GM04504 (cell line): ENCODE measurements at places on chromosomes 6 and 20.
A peak's percentile ranks its signal among the peaks of the same experiment; 100 is the strongest.

DNA sequence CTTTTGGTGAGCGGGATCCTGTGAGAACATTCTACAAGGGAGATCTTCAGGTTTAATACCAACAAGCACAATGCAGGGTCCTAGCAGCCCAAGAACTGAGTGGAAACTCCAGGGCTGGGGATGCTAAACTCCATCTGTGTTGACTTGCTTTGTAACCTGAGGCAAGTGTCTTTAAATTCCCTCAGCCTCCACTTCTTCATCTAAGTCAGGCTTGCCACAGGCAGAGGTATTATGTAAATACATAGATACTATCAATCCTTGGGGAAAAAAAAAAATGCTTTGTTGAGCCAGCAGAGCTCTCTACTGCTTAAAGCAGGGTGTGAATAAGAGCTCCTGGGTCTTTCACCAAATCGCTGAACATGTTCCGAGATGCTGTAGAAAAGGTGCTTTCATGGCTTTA is 114.2 kb upstream of the PHACTR1 start:
- no peak for DNase-seq

DNA sequence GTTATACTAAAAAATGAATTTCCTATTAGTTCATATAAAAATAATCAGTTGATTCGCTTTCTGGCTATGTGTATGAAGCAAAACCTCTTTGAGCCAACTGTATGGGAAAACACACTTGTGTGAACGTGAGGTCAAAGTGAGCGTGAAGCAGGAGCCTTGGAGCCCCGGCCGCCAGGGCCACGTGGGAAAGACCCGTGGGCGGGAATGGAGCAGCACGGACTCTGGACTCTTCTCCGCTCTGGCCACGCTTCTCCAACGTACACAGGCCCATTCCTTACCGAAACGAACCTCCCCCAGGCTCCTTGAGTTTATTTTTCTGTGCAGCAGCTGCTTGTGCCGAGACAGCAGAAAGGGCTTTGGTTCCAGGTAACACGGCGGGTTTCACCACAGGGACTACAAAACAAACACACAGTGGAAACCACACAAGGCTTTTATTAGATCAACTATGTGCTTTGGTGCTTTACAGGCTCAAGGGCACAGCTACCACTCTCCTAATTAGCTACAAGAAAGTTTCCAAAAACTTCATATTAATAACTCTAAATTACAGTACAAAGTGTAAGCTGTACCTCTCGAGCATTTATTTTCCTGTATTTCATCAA is 62.7 kb downstream of the TAF4 start:
- no peak for DNase-seq

GRCh38 chr6:16104624-16105433 is 24.1 kb upstream of the MYLIP start:
- no peak for DNase-seq

DNA sequence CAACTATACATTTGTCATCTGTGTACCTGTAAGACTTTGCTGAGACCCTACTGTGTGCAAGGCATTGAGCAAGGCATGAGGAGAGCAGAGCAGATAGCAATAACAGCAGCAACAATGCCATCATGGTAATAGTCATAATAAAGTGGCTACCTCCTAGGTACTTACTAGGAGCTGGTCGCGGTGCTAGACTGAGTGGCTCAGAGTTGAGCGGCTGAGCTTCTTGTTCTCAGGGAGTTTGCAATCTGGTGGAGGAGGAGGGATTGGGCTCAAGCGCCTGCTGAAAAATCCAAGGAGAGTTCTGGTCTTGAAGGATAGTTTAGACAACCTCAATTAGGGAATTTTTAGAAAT is 25.3 kb upstream of the CCDC167 start:
- DNase-seq, result no peak

GRCh38 chr20:25285856-25286798 is 38.2 kb downstream of the PYGB start:
- no peak for DNase-seq

- no peak for DNase-seq
Measured at GRCh38 chr6:159729598-159730331, 2.5 kb downstream of the WTAP start.

GRCh38 chr6:170040115-170040500 is 250.8 kb downstream of the DLL1 start:
- DNase-seq, result no peak

- DNase-seq, result peak; percentile 56
Measured at GRCh38 chr6:105898286-105898685, 187.8 kb upstream of the PRDM1 start.

DNA sequence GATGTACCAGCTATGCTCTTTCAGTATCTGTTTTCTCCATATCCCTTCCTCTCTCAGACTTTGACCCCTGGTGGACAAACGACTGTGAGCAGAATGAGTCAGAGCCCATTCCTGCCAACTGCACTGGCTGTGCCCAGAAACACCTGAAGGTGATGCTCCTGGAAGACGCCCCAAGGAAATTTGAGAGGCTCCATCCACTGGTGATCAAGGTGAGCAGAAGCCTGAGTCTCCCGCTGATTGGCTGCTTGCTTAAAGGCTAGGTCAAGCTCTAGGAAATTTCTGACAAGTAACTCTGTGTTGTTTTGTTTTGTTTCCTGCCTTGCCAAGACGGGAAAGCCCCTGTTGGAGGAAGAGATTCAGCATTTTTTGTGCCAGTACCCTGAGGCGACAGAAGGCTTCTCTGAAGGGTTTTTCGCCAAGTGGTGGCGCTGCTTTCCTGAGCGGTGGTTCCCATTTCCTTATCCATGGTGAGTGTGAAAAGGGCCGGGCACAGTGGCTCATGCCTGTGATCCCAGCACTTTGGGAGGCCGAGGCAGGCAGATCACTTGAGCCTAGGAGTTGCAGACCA is 28.6 kb downstream of the C6orf89 start:
- DNase-seq, result no peak

- no peak for DNase-seq
Measured at GRCh38 chr6:161482517-161482858, 208.6 kb upstream of the AGPAT4 start.

- DNase-seq, result no peak
Measured at GRCh38 chr6:90028066-90028778, 134.0 kb downstream of the GJA10 start.

GRCh38 chr6:127073222-127073621 is 45.2 kb upstream of the RSPO3 start:
- DNase-seq, result no peak
